ENCODE measurements at places on chromosomes 12 and 14.

DNA sequence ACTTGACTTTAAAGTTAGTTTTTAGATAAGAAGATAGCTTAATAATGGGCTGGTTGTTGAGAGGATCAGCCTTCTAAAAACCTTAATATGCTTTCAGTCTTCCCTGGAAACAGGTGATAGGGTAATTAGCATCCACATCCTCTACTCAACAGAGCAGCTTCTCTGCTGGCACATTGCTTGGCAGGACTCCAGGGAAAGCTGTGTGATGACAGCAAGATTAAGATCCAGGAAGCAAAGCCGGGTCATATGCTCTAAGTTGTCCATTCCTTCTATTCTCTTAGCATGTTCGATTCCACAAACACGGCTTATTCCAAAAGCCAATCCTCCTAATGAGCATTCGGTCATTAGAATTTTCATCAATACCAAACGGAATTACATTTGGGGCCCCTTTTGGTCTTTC is 87.0 kb downstream of the HMGA2 start:
- no peak for DNase-seq

GRCh38 chr14:28323951-28324741 is 442.4 kb upstream of the FOXG1 start:
- DNase-seq: no peak

DNA sequence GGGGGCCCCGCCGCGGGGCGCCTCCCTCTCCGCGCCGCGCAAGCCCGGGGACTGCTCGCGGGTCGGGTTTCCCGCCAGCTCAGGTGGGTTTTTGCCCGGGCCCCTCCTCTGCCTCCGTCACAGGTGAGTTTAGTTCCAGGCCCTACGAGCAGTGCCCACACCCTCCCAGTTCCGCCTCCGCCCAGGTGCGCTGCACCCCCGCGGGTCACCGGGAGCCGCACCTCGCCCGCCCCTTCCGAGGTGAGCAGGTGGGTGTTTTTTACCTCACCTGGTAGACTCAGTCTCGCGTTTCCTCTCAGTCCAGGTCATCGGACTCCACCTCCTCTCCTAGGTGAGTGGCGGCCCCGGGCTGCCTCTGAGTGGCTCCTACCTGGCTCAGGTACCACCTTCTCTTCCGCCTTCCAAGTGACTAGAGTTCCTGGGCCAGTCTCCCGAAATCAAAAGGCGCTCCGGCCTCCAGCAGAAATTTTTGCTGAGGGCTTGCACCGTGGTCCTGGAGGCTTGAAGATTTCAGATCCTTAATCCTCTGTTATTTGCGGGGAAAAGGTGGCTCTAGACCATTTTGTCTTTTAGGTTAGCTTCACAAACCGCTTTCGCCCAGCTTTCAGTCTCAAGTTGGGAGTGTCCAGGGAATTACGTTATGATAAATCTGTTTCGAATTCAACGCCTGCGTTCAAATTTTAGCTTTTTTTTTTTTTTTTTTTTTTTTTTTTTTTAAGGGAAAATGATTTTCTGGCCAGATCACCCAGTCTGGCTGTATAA is at the start of gene TMEM30B:
Gene TMEM30B, minus strand, starts transcription at position 153 of the 762 bp plus-strand sequence. CDS start 191 bp downstream, outside the sequence.
- no peak for DNase-seq

DNA sequence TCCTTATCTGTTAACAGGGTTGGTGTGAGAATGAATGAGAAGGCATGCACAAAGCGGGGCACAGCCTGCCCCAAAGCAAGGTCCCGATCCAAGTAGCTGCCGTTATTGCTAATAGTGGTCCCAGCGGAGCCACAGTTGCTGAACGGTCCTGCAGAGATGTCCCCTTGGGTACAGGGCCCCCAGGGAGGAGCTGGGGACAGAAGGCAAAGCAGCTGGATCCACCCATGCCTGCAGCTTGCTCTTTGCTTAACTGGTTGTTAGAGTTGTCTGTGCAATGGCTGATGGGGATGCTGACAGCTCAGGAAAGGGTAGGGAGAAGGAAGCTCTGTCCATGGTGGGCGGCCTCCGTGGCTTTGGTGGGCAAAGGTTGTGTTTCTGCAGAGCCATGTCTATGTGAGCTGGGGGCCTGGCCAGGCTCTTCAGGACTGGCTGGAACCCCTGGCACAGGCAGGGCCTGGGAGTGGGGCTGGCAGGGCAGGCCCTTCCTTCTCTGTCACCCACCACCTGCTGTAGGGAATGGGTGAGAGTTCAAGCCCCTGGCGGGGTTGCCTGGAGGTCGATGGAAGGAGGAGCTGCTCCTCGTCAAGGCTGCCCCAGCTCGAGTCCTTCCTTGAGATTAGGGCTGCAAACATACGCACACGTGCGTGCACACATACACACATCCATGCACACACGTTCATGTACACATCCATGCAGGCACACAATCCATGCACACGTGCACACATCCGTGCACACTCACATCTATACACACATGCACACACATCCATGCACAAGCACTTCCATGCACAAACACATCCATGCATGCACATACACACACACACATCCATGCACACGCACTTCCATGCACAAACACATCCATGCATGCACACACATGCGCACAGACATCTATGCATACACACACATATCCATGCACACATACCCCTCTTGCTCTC is 35.4 kb downstream of the NOC4L start:
- DNase-seq: no peak

DNA sequence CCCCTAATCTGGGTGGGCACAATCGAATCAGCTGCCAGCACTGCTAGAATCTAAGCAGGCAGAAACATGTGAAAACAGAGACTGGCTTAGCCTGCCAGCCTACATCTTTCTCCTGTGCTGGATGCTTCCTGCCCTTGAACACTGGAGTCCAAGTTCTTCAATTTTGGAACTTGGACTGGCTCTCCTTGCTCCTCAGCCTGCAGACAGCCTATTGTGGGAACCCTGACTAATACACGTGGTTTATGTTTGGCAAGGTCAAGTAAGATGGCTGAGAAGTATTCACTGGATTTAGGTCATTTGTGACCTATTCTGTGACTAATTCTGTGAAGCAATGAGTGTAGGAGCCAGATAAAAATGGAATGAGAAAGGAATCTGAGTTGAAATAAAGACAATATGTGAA is 11.0 kb downstream of the GPR135 start:
- no peak for DNase-seq

DNA sequence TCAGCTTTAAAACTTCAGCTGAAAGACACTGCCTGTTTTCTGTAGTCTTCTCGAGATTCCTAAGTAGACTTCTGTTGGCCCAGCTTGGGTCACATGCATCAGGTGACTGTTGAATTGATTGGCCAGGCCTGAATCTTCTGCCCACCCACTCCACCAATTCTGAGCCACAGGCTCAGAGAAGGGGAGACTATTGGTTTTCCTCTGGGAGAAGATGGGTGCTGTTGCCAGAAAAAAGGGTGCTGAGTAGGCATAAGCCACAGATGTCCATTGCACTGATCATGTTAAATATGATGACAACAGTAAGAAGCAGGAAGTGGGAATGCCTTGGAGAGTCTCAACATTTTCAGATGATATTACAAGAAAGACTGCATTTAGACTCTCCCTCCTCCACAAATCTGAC is 6.8 kb upstream of the SPTLC2 start:
- DNase-seq: no peak

DNA sequence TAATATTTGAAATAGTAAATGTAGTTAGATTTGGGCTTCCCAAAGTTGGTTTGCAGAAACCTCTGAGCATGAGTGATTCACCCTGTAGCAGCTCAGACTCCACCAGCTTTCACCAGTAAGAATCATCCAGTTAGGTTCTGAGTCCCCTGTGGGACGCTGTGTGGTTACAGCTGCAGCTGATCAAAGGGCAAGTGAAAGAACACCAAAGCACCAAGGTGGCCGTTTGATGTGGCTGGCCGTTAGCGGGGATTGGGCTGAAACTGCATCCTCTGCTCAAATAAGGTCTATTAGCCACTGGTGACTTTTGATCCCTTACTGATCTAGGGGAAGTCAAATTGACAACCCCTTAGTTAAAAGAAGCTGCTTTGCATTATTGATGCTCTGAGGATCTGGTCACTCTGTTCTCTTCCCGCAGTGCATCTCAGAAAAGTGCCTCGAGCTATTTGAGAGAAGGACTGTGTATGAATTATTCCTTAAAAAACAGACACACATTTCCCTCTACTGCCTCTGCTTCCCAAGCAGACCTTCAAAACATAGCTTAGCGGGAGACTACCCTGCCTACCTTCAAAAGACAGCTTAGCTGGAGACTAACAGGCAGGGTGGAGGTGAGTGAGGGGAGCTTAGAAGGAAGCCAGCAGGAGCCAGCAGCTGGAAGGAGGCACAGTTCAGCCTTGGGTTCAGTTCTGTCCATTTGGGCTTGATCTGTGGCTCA is 3.7 kb downstream of the ABHD12B start:
- DNase-seq: peak; percentile 75

GRCh38 chr12:56241424-56242303 is 11.8 kb downstream of the SLC39A5 start:
- DNase-seq: no peak

All from activated CD4-positive, alpha-beta T cell treated with anti-CD3 and anti-CD28 coated beads, Interleukin-2, amount 50 U/mL, for 48 hours (primary cell).